ENCODE measurements at places on chromosomes 2 and 18. TPM values are rescaled to one million over a fixed set of nuclear protein-coding genes. Genes with fewer than 3 reads are reported as not detected.

ADD2 gene
- total RNA-seq: 24.5 TPM

IL1R1 gene
- total RNA-seq: 0.68 TPM

TEX44 gene
- total RNA-seq: not detected

NT5C1B gene
- not detected for total RNA-seq

AOX1 gene
- total RNA-seq: 0.54 TPM

RAX gene
- not detected for total RNA-seq

RGPD4 gene
- total RNA-seq: not detected

ASXL2 gene
- total RNA-seq: 42.5 TPM

OTOS gene
- not detected for total RNA-seq

GBX2 gene
- not detected for total RNA-seq

BMP10 gene
- total RNA-seq: not detected

TSPYL6 gene
- not detected for total RNA-seq

ZNF2 gene
- 6.5 TPM for total RNA-seq

AGBL5 gene
- total RNA-seq: 12.2 TPM

FAM124B gene
- total RNA-seq: not detected

DUSP19 gene
- total RNA-seq: 2.3 TPM

PLEK gene
- 4.8 TPM for total RNA-seq

PLCD4 gene
- total RNA-seq: 0.34 TPM

RESP18 gene
- total RNA-seq: not detected

ALPP gene
- total RNA-seq: not detected

KLHL30 gene
- not detected for total RNA-seq

HOXD12 gene
- not detected for total RNA-seq

MAP3K20 gene
- total RNA-seq: 8.0 TPM

GRP gene
- not detected for total RNA-seq

ZSWIM2 gene
- not detected for total RNA-seq

PJVK gene
- total RNA-seq: 4.6 TPM

MYO7B gene
- total RNA-seq: 0.65 TPM

PSTPIP2 gene
- total RNA-seq: 17.8 TPM

CCT4 gene
- 390 TPM for total RNA-seq

EN1 gene
- not detected for total RNA-seq

OSR1 gene
- not detected for total RNA-seq

ABHD1 gene
- 0.50 TPM for total RNA-seq

CPO gene
- total RNA-seq: not detected

WNT6 gene
- total RNA-seq: 0.34 TPM

TANC1 gene
- total RNA-seq: 0.92 TPM

HOXD9 gene
- not detected for total RNA-seq

EGR4 gene
- total RNA-seq: 0.11 TPM

PLB1 gene
- 0.25 TPM for total RNA-seq

SLC66A2 gene
- 29.7 TPM for total RNA-seq

ANKRD53 gene
- total RNA-seq: not detected

OXER1 gene
- 0.40 TPM for total RNA-seq

C2orf66 gene
- not detected for total RNA-seq

COBLL1 gene
- 0.36 TPM for total RNA-seq

MOGAT1 gene
- not detected for total RNA-seq

SP9 gene
- total RNA-seq: not detected
